ENCODE measurements at places on chromosomes 3 and 15. TPM values are rescaled to one million over a fixed set of nuclear protein-coding genes. Genes with fewer than 3 reads are reported as not detected.
A peak's percentile ranks its signal among the peaks of the same experiment; 100 is the strongest.

- H3K36me3 ChIP-seq, result no peaks in the 10 kb centered on the region
- no peak overlapping the region for H3K27ac ChIP-seq
- no peaks in the 10 kb centered on the region for H3K4me1 ChIP-seq
- DNase-seq, result peak; percentile 68
These were observed 53.9 kb downstream of the C3orf38 start for GRCh38 chr3:88203642-88204055.

GRCh38 chr3:157128771-157129681 lies 30.9 kb downstream of the CCNL1 start:
- DNase-seq, result no peak
- H3K4me3 ChIP-seq, result no peak overlapping the region
- peaks cover 30% of the 10 kb centered on the region for H3K4me1 ChIP-seq
- H3K27ac ChIP-seq, result peak overlapping the region; percentile 77

DNA sequence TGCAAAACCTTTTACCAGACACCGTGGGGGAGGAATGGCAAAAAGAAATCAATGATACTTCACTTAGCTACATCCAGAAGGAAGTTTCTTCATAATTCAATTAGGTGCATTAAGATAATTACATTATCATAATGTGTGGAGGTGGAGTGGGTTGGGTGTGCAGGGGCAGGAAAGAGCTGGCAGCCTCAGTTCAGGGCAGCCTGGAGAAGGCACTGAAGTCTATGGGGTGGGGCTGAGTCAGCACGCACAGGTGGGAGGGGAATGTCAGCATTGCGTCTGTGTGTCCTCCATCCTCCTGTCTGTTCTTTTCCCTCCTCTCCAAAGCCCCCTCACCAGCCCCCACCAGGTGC lies 278.8 kb downstream of the GABRG3 start:
- H3K4me1 ChIP-seq, result no peaks in the 10 kb centered on the region
- no peak for DNase-seq
- no peak overlapping the region for H3K27ac ChIP-seq
- H3K36me3 ChIP-seq, result no peaks in the 10 kb centered on the region

DNA sequence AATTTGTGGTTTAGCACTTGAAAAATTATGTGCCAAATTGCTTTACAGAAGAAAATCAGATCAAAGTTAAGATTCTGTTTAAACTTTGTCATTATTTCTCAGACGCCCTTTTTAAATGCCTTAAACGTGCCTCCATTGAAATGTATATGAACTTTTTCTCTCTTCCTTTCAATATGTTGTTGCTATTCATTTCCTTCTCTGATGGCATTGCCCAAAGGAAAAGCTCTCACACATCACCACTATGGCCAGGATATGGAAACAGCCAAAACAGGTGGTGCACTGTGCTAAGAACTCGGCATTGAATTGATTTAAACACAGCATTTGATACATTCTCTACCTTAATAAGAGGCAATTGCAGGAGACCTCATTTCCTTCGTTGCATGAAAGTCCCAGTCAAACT lies 35.7 kb upstream of the NR2F2 start:
- no peak for DNase-seq
- H3K27me3 ChIP-seq, result no peaks in the 10 kb centered on the region
- no peak overlapping the region for H3K4me3 ChIP-seq
- H3K27ac ChIP-seq, result no peak overlapping the region
- H3K4me1 ChIP-seq, result no peaks in the 10 kb centered on the region

GRCh38 chr15:45904019-45904418 lies 269.2 kb downstream of the SQOR start:
- no peaks in the 10 kb centered on the region for H3K27me3 ChIP-seq
- no peaks in the 10 kb centered on the region for H3K36me3 ChIP-seq
- no peak overlapping the region for H3K4me3 ChIP-seq
- DNase-seq, result no peak
- H3K27ac ChIP-seq, result no peak overlapping the region

Gene PEAK1
- 29.1 TPM for polyA plus RNA-seq

Gene PGBD4
- polyA plus RNA-seq, result 0.91 TPM

Gene ZNF660
- 0.53 TPM for polyA plus RNA-seq
